ENCODE measurements at places on chromosomes 11 and 22.

- no peak for DNase-seq
Measured at GRCh38 chr11:118691926-118692830, 12.7 kb upstream of the TREH start.

DNA sequence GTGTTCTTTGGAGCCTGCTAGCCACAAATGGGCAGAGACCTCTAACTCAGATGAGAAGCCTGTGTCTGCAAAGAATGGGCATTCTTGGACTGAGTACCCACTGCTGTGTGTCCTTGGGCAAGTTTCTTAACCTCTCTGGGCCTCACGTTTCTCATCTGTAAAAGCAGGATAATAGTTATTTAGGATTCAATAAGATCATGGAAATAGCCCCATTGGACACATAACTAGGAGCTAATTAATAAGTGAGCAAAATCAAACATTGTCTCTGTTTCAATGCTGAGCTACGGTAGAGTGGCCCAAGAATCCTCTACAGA lies 61.2 kb upstream of the WNT7B start:
- DNase-seq = no peak

- DNase-seq = no peak
Measured at GRCh38 chr11:86574493-86575207, 97.8 kb downstream of the ME3 start.

- DNase-seq = no peak
Measured at GRCh38 chr11:3929649-3930048, 74.2 kb downstream of the STIM1 start.

DNA sequence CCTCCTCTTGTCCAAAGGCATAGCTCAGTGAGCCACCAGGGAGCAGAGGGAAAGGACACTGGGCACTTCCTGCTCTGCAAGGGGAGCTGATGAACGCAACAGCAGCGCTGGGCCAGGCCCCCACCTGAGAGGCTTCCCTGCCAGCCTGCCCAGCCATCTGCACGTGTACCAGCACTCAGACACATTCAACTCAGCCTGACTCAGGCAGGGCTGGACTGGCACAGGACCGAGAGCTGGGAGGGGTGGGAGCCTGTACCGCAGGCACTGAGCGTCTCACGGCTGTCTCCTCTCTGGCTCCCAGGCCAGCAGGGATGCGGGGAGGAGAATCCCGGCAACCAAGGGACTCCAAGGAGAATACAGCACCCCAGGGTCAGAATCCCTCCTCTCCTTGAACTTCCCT lies 411.8 kb downstream of the CTTN start:
- DNase-seq = no peak

- DNase-seq = no peak
Measured at GRCh38 chr11:28675183-28675582, 567.0 kb downstream of the METTL15 start.

GRCh38 chr11:69613594-69613993 lies 27.4 kb upstream of the CCND1 start:
- DNase-seq = no peak

DNA sequence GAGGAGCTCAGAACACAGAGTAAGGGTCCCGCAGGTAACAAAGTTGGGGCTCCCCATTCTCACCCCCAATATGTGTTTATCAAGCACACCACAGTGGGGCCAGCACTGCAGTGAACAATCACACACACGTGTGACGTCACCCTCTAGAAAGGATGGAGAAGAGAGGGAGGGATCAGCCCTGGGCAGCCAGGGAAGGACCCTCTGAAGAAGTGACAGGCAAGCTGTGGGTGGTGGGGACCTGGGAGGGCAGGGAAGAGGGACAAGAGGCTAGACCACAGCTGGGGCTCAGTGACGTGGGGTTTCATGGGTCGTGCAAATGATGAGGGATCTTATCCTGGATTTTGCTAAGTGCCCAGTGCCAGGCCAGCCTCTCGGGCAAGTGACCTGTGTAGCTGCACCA lies 28.7 kb upstream of the MYEOV start:
- no peak for DNase-seq

GRCh38 chr22:33853200-33854097 lies 66.8 kb downstream of the LARGE1 start:
- no peak for DNase-seq

DNA sequence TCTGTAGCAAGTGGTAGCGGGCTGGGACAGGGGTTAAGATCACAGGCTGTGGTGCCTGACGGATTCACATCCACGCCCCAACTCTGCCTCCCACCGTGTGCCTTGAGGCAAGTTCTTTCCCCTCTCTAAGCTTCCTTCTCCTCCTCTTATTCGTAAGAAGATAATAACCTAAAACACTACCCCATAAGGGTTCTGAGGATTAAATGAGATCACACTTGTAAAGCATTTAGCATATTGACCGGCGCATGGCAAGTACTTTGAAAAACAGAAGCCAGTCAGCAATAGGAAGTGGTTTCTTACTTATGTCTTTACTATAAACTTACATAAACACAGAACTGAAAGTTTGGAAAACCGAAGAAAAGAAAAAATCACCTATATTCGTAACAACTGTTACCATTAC lies 15.5 kb upstream of the LMO2 start:
- no peak for DNase-seq

- DNase-seq = no peak
Measured at GRCh38 chr11:69650081-69650831, 9.3 kb downstream of the CCND1 start.

- DNase-seq = no peak
Measured at GRCh38 chr11:1060852-1061616, 13.6 kb upstream of the MUC2 start.

DNA sequence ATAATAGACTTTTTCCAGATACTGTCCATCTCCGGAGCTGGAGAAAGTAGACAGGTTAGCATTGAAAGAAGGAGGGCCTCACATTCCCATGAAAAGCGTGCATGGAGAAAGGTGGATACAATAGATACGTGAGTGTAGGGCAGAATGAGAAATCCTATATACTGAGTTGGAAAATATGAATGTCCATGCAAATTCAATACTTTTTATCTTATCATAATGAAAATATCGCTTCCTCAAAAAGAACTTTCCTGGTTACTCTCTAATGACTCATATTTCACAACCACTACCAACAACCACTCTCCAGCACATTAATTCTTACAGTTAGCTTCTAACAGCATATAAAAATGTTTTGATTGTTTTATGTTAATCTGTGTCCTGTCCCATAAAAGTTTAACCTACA lies 22.0 kb upstream of the MS4A6A start:
- DNase-seq = no peak

DNA sequence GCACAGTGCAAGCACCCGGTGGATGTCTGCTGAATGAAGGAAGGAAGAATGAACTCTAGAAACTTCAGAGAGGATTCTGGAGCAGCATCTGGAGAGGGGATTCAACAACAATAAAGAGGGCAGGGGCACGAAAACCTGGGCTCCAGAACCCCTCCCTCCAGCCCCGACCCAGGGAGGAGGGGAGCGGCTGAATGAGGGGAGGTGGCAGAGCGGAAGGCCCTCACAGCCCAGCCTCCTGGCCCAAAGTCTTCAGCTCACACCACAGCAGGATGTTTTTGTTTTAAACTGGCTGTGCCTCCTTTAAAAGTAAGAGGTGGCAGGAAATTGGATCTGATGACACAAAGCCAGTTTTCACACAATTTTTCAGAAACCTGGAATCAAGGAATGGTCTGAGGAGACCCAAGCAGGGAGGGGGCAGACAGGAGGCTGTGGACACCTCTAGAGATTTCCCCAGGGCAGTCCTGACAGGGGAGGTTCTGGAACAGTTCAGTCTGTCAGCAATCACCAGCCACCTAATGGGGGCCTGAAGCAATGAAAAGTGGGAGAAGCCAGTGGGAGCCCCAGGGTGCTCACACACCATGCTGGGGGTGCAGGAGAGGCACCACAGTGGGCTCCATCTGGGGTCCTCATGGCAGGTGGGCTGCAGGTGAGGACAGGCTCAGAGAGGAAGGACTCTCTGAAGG lies 44.4 kb upstream of the TCF20 start:
- DNase-seq = no peak

DNA sequence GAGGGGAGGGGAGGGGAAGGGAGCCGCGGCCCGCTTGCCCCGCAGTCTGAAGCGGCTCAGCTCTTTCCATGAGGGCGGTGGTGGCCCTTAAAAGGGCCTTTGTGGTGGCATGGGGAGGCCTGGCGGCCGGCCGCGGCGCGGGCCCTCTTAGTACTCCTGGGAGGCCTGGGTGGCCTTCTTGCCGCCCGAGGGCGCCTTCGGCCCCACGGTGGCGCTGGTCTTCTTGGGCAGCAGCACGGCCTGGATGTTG lies 6.9 kb downstream of the DPAGT1 start:
- DNase-seq = peak; percentile 70

GRCh38 chr11:57213342-57214097 lies 23.5 kb downstream of the APLNR start:
- peak; percentile 94 for DNase-seq

DNA sequence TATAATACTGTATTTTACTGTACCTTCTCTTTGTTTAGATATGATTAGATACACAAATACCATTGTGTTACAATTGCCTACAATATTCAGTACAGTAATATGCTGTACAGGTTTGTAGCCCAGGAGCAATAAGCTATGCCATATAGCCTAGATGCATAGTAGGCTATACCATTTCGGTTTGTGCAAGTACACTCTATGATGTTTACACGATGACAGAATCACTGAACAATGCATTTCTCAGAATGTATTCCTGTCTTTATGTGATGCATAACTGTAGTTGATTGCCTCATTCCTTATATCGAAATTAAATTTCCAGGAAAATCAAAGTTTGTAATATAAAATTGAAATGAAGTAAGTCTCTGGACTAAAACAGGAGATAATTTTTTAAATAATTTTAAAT lies 49.3 kb upstream of the OR5P2 start:
- DNase-seq = no peak

- DNase-seq = no peak
Measured at GRCh38 chr11:111351374-111352055, 27.6 kb downstream of the POU2AF1 start.

GRCh38 chr11:5225480-5225871 lies 1.4 kb downstream of the HBB start:
- no peak for DNase-seq

- DNase-seq = no peak
Measured at GRCh38 chr11:44629732-44630345, 64.4 kb downstream of the CD82 start.

DNA sequence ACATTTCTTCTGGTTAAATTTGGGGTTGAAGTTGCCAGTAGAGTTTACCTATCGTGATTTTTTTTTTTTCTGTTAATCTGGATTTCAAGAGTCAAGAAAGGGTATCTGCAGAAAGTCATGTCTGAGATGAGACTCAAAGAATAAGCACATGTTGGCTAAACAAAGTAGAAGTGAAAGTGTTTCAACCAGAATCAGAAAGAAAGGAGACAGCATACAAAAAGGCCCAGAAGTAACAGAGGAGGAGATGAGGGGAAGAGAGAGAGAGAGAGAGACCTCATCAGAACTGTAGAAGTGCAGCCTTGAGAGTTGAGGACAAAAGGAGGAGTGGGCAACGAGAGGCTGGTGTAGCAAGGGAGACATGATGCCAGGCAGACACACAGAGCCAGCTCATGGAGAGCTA lies 54.9 kb downstream of the SVIP start:
- no peak for DNase-seq

DNA sequence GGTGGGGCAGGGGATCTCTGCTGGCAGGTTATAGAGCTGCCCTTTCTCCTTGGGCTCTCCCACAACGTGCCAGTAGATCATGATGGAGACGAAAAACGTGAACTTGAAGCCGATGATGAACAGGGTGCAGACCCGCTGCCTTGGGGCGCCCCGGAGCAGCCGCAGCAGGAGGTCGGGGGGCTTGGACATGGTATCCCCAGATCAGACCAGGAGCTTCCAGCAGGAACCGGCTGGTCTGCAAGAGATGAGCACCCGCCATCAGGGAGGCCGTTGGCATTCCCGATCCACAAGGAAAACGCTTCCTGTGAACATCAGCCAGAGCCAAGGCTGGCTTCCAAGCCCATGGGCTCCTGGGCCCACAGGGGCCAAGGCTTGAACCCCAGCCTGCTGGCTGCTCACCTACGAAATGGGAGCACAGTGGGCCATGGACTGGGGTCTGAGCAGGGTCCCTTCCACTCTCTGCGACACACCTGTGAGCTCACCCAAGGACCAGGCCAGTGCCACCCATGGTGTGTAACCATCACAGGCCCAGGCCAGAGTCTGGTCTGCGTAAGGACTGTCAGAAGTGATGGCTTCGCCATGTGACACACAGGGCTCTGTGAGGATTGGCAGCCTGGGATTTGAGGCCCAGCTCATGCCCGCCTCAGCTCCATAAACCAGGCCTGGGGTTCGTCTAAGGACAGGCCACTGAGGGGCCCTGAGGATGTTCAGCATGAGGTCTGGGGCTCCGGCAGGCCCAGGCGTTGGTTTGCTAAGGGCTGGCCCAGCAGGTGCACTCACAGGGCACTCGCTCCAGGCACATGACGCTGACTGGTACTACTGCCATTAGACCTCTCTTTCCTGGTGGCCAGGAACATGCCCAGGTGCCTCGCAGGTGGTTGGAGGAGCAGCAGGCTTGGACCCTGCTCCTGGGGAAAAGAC lies 26.6 kb downstream of the A4GALT start:
- no peak for DNase-seq

GRCh38 chr22:26763633-26764361 lies 106.4 kb downstream of the MIAT start:
- no peak for DNase-seq

DNA sequence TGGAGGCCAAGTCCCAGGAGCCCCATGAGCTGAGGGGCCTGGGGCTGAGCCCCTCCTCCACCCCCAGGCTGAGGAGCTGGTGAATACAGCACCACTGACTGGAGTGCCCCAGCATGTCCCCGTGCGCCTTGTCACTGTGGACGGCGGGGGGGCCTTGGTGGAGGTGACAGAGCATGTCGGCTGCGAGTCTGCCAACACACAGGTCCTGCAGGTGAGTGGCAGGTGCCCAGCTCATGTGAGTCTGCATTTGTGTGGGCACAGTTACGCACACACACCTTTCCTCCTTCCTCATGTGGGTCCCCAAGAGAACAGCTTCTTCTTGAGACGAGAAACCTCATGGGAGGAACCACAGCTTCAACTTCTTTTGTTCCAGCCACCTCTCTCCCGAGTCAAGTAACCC lies 7.7 kb downstream of the TMEM132A start:
- no peak for DNase-seq

DNA sequence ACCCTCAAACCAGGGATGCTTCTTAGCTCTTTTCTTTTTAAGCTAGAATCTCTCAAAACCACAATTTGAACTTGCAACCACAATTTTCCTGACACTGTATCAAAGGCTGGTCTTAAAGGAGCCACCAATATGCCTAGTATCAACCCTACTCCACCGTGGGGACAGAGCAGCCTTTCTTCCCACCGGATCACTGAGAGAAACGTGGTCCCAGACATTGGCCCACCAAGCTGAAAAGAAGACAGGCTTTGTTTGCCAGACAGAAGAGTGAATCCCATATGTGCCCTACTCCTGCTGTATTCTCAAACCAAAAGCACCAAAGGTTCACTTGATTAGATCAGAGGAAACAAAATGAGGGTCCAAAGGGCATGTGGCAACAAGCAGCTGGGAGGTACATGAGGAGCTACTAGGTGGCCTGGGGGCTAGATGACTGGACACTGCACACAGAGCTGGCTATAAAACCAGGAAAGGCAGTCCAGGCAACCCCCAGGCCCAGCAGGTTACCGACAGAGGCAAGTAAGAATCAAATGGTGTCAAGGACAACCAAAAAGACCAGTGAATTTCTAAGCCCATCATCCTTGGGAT lies 3.6 kb upstream of the VWCE start:
- no peak for DNase-seq
